ENCODE measurements at places on chromosomes 16 and 17.

DNA sequence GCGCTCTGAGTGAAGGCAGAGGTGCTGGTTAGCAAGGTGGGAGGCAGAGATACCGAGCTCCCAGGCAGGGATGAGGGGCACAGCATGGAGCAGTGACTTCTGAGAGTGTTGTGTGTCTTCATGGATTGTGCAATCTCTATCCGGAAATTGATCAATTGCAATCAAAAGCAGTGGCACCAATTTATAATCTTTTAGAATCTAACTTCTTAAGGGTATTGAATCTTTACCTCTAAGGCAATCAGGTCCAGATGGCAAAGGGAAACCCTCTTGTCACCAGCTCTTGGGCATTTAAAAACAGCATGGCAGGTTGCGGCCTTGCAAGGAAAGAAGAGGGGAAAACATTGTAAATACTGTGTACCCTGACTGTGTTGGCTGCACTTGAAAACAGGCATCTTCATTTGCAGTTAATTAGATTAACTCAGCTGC, 58.0 kb upstream of the MRTFB start:
- no peak for DNase-seq

DNA sequence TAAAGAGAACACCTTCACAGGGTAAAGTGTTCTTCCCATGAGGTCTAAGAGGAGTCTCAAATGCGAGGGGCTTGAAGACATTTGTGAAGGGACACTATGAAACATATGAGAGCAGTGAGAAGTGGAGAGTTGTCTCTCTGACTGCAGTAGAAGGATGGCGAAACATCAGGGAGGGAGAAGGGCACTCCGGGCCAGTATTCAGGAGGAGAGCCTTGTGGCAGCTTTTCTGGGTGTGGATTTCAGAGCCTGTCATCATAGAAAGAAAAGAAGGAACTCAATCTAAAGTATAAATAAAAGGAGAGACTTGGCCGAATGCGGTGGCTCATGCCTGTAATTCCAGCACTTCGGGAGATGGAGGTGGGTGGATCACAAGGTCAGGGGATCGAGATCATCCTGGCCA, 117.2 kb downstream of the RBFOX1 start:
- no peak for DNase-seq

GRCh38 chr16:22847100-22847499, 33.1 kb downstream of the HS3ST2 start:
- no peak for DNase-seq

DNA sequence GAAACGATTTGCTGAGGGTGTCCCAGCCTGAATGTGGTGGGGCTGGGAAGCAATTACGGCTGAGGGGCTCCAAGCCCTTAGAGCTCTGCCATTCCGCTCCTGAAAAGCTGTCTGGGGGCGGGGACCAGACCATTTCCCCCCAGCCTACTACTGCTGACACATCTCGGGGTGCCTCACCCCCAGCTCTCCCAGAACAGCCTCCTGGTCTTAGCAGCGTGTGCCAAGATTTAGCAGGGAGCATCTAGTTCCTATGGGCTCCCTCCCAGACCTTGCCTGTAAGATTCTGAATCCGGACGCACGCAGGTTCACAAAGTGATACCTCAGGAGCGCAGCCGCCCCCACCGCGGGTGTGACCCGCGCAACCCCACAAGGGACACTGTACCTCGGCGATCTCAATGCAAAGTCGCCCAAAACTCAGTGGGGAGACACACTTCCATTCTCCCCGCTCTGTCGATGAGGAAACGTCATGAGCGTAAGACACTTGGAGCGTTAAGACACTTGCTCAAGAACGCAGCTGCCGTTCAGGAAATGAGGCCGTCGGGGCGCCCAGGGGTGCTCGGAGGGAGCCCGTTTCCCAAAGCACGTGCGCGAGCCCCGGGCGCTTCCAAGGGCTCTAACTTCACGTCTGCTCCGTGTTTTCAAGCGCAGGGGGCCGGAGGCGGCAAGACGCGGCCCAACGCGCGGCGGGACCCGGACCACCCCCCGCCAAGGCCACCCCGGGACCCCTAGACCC, 629 bp downstream of the GEMIN4 start:
- DNase-seq: peak; percentile 36

- no peak for DNase-seq
Observed at GRCh38 chr17:973053-973452, 6.5 kb downstream of the NXN start.

- DNase-seq: peak; percentile 54
Observed at GRCh38 chr17:75271233-75271954, 363 bp upstream of the MIF4GD start.

- no peak for DNase-seq
Observed at GRCh38 chr17:82888583-82889495, 49.0 kb upstream of the ZNF750 start.

DNA sequence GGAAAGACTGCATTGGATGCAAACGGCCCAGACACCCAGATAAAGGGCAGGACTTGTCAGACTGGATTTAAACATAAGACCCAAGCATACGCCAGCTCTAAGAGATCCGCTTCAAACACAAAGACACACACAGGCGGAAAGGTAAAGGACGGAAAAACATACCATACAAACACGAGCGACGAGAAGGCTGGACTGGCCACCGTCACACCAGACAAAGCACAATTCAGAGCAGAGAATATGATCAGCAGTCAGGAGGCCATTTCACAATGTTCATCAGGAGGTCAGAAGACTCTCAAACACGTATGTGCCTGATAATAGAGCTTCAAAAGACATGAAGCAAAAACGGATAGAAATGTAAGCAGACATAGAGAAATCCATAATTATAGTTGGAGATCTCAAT, 84.9 kb upstream of the GNG13 start:
- no peak for DNase-seq

DNA sequence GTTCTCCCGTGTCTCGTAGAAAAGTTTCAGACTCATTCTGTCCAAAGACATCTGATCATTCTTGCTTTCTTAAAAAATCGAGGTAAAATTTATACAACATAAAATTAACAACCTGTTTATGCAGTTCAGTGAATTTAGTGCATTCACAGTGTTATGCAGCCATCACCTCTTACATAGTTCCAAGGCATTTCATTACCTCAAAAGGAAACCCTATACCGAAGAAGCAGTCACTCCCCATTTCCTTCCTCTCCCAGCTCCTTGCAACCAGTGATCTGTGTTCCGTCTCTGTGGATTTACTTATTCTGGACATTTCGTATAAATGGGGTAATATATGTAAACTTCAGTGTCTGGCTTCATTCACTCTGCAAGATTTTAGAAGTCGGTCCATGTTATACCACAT, 103.5 kb upstream of the HS3ST3A1 start:
- no peak for DNase-seq

GRCh38 chr16:30609002-30609925, 925 bp downstream of the ZNF689 start:
- DNase-seq: peak; percentile 32

DNA sequence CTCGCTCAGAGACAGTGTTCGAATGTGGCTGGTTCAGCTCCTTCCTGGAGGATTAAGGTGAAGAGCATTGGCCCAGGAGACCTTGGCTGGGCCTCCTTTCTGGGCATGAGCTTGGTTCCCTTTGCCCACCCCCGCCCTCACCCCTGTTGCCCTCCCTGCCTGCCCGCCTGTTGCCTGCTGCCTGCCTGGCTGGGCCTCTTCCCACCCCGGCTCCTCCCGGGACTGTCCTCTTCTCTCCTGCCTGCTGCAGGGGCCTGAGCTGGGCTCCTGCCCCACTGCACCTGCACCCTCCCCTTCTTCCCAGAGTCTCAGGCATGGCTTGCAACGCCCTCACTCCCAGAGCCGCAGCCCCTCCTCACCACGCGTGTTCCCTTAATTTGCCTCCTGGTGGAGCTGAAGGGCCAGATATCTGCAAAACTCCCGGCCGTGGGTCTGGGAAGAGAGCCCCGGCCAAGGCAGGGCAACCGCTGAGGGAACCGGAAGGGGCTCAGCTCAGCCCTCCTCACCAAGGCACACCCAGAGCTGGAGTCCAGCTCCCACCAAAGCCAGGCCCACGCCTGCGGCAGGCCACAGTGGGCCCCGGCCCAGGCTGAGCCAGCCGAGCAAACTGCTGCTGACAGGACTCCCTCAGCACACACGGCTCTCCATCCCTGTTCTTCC, 31.2 kb downstream of the MNT start:
- DNase-seq: no peak

GRCh38 chr16:88701581-88702370, 4.4 kb downstream of the RNF166 start:
- DNase-seq: no peak

GRCh38 chr16:84538222-84538840, 33.9 kb upstream of the MEAK7 start:
- DNase-seq: no peak

DNA sequence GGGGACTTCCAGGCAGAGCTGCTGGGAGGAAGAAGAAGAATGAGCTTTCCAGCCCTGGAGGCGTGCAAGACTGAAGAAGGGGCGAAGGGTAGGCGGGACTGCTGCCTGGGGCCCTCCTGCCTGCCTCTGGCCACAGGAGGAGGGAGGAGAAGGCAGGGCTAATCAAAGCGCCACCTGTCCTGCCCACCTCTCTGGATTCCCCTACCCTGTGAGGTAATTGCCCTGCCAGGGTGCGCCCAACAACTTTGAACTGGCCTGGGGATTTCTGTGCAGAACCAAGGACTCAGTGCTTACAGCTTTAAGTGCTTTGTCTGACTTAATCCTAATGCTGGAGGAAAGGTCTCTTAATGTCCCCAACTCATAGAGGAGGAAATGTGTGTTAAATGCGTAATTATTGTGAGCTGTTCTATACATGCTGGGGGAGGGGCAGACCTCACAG, at the start of gene NOXO1:
Gene NOXO1 (minus strand): TSS at position 72 of the 439 bp plus-strand sequence. CDS start 290 bp downstream, outside the sequence.
- DNase-seq: no peak

GRCh38 chr16:54116124-54116655, 170.4 kb downstream of the IRX3 start:
- DNase-seq: no peak

DNA sequence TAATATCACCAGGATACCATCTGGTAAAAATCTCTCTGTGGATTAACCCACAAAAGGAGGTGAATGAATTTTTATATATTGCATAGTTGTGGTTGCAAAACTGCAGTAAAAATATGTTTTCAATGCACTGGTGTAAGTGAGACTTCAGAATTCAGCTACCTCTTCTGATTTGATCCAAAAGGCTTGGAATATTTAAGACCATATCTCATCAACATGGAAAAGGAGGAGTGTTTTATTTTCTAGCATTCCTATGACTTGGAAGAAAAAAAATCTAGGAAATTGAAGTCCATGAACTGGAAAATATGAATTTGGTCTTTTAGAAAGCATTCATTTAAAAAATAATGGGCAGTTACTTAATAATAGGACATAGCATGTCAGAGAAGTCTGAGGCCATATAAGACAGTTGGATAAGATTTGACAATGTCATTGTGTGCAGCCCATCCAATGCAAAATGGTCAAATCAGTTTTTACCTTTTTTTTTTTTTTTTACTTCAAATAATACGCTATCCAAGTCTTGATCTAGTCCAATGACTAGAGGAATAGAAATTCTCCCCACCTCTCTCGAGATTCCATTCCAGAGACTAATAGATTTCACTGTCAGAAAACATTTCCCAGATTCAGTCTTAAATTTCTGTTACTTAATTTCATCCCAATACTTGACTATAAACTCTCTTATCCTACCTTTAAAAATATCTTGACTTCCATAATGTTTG, 364.9 kb upstream of the PMFBP1 start:
- peak; percentile 8 for DNase-seq

- no peak for DNase-seq
Observed at GRCh38 chr17:65323049-65323448, 185.9 kb downstream of the RGS9 start.

DNA sequence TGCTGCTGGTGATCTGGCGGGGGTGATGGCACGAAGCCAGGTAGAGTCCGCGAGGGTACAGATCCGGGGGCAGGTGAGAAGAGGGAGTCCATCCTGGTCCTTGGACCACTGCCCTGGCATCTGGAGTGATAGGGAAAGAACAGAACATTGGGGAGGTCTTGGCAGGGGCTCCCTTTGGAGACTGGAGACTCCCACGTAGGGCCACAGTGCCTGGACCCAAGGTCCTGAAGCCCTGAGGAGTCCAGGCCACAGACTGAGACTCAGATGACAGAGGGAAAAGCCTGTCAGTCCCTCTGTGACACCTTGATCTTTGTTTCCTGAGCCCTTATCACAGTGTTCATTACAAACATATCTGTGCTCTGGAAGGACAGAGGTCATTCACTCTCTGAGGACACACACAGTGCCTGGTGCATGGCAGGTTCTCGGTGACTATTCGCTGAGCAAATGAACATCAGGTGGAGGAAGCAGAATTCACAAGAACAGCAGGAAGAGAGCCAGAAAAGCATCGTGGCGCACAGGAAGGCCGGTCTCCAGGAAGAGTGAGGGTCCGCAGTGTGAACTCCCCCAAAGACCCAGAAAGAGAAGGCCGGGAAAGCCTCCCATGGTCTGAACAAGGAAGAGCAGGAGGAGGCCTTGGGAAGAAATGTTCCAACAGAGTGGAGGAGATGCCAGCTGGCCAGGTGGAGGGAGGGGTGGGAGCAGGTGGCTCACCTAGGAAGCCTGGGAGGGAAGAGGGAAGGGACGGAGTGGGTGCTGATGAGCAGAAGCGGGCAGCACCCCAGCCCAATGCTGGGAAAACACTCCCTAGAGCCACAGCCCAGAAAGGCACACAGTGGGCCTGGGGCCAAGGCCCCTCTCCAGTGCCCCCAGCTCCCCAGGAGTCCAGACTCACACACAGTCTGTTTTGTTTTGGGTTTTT, 20.5 kb downstream of the PEMT start:
- DNase-seq: no peak

- DNase-seq: no peak
Observed at GRCh38 chr16:2404099-2404498, 25.1 kb upstream of the CCNF start.

- no peak for DNase-seq
Observed at GRCh38 chr16:56068816-56069215, 122.5 kb upstream of the GNAO1 start.

GRCh38 chr16:65377195-65377594, 255.3 kb upstream of the CDH11 start:
- DNase-seq: no peak

- DNase-seq: no peak
Observed at GRCh38 chr16:60230666-60231065, 1496.5 kb upstream of the GOT2 start.

DNA sequence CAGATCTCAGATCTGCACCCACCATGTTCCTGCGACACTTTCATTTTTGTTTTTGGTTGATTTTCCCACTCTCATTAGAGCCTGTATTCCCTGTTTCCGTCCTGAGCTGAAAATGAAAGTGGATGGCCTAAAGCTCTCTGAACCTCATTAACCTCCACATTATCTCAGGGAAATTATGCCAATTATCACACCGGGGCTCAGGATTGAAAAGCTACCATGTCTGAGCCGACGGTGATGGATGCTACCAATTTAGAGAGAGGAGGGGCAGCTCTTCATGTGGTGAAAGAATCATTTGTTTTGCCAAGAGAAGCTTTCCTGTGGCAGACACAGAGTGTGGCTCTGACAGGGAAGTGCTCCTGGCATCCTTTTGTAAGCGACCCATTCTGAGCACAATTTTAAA, 410.4 kb upstream of the CDH11 start:
- DNase-seq: no peak
